ENCODE measurements at places on chromosomes 2 and 18.

GRCh38 chr2:12440731-12441130 is 276.0 kb upstream of the TRIB2 start:
- DNase-seq = no peak

GRCh38 chr2:36338827-36339145 is 16.8 kb upstream of the CRIM1 start:
- no peak for DNase-seq

GRCh38 chr2:39524756-39525635 is 87.9 kb upstream of the MAP4K3 start:
- no peak for DNase-seq

DNA sequence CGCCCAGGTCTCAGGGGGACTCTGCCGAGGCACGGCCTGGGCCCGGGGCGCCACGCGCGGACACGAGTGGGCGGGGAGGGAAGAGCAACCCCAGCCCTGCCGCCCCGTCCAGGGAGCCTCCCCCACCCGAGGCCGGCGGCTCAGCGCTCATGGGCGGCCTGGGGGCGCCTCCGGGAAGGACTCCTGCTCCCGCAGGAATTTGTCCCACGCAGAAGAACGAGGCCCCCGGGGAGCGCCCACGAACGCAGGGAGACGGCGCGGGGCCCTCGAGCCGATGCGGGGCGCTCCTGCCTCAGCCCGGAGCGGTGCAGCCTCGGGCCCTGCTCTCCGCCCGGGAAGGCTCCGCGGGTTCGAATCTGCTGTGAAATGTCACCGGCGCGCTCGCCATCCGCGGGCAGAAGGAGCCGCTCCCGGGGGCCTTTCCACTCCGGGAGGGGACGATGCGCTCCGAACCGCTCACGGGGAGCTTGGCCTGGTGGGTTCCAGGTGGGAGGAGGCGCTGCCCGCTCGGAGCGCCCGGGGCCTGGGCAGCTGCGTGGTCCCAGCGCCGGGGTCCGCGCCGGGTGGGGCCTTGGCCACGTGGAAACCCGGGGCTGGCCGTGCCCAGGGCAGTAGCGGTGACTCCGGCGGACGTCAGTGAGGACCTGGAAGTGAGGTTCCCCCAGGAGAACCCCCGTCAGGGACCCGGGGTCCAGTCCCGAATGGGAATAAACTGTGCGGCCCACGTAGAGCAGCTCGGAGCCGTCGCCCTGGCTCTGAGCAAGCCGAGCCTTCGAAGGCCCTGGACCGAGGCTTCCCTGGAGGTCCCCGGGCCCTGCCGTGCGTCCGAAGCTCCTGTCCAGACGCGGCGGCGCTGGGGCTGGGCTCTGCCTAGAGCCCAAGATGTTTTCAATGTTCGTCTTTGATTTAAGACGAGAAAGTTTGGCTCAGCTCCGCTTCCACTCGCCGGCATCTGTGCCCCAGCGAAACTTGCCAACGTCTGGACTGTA is 41.4 kb upstream of the CTDP1 start:
- no peak for DNase-seq

DNA sequence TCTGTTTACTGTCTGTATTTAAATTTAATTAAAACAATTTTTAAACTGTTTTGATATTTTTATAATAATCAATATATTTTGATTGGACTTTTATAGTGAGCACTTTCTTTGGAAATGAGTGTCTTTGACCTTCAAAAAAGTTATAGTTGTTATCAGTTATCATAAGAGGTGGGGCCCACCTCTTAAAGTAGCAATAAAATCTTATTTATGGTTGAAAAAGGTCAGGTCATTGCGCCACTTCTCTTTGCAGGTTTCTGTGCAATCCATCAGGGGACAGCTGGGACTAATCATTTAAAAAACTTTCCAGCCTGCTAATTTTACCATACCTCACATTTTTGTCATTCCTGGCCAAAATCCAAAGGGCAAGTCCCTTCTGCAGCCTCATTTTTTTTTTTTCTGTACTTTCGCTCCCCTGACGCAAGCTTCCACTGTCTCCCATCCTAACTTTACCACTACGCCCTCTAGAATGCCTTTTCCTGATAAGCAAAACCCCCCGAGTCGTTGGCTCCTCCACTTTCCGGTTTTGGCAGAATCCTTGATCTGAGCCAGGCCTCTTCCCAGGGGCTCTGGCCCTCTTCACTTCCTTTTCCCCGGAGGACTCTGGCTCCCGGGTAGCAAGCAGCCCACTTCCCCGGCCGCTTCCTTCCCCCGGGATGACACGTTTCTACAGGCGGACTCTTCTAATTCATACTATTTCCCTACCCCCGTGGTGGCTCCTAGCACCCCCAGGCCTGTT is 1.1 kb upstream of the SEH1L start:
- no peak for DNase-seq

GRCh38 chr2:148515120-148515519 is 129.4 kb upstream of the EPC2 start:
- no peak for DNase-seq

DNA sequence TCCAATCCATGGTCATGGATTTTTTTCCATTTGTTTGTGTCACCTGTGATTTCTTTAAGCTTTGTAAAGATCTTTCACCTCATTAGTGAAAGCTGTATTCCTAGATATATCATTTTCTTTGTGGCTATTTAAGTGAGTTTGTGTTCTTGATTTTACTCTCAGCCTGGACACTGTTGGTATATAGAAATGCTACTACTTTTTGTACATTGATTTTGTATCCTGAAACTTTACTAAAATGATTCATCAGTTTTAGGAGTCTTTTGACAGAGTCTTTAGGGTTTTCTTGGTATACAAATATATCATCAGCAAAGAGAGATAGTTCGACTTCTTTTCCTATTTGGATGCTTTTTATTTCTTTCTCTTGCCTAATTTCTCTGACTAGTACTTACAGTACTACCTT is 12.3 kb downstream of the GKN2 start:
- no peak for DNase-seq

DNA sequence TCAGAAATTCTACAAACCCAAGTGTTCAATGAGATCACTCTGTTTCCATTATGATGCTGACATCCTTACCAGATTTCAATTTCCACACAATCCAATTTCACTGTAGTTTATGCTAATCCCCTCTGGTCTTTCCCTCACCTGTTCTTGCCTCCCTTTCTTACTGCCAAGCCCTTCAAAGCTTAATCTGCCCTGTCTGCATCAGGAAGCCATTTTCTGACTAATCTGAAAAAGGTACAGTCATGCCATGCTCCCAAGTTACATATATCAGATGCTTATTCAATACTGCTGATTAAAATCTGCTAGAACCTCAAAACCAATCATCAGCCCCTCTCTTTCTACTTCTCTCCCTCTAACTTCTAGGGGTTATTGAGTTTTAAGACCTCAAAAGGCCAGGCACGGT is 8.9 kb downstream of the KRTCAP3 start:
- no peak for DNase-seq

GRCh38 chr2:111523009-111523408 is 361.0 kb downstream of the ANAPC1 start:
- no peak for DNase-seq

DNA sequence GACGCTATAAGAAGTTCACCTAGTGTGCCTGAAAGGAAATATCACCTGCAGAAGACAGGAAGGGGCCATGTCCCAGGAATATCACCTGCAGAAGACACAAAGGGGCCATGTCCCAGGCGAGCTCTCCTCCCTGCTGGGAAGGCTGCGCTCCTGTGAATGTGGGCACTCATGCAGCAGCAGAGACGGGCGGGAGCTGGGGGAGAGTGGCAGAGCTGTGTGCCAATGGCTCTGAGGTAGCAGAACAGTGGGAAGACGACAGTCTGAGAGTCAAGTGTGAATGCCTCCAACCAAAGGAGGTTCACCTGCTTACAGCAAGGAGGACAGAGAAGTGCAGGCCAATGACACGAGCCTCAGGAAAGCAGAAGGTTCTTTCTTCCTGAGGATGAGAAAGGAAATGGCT is 117.9 kb upstream of the SALL3 start:
- DNase-seq = no peak

DNA sequence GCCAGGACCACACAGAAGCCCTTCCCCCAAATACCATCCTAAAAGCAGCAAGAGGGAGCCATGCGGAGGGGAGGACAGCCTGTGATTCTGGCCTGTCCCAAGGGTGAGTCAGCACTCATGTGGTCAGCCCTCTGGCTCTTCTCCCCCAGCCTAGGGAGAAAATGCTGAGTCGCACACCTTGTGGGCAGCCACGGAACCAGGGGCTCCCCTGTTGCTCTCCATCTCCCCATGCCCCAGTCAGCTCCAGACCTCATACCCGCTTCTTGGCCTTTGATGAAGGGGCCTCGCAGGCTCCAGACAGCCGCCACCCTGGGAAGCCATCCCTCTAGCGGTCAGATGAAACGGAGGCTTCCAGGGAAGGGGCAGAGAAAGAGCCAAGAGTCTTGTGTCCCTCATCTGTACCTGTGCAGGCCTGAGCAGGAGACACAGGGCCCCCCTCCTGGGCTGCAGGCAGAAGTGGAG is 181.3 kb upstream of the SIX2 start:
- no peak for DNase-seq

GRCh38 chr2:78020491-78020890 is 498.3 kb upstream of the LRRTM4 start:
- no peak for DNase-seq

GRCh38 chr2:203328760-203329540 is 756 bp downstream of the ABI2 start:
- peak; percentile 44 for DNase-seq

DNA sequence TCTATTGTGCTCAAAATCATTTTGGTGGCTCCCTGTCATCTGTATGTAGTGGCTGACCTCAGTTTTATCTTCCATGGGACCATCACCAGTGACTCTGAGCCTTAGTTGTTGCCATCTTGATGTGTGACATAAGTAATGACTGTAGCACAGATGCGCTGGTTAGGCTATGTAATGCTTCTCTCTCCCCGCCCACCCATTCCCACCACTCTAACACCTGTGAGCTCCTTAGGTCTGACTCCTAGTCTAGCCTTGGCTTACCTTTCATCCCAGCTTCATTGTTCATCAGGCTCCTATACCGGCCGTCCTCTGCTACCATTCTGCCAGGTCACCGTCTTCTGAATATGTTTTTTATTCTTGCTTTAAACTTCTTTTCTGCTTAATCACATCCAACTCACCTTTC is 17.2 kb downstream of the MYO1B start:
- DNase-seq = no peak

DNA sequence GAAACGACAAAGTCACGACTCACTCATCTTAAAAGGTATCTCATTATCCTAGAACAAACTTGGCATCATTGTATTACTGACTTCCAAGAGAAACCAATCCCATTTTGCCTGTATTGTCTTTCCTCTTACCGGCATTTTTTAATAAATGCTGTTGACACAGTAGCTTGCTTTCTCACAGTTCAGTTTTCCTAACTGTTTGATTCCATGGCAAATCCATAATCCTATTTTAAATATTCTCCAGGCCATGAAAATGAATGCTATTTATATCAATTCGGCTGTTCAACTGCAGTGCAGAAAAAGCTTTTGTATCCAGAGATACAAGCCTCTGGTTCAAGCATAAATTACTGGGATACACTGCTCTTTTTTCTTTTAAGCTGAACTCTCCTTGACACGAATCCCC is 1241.9 kb downstream of the DPP10 start:
- no peak for DNase-seq

DNA sequence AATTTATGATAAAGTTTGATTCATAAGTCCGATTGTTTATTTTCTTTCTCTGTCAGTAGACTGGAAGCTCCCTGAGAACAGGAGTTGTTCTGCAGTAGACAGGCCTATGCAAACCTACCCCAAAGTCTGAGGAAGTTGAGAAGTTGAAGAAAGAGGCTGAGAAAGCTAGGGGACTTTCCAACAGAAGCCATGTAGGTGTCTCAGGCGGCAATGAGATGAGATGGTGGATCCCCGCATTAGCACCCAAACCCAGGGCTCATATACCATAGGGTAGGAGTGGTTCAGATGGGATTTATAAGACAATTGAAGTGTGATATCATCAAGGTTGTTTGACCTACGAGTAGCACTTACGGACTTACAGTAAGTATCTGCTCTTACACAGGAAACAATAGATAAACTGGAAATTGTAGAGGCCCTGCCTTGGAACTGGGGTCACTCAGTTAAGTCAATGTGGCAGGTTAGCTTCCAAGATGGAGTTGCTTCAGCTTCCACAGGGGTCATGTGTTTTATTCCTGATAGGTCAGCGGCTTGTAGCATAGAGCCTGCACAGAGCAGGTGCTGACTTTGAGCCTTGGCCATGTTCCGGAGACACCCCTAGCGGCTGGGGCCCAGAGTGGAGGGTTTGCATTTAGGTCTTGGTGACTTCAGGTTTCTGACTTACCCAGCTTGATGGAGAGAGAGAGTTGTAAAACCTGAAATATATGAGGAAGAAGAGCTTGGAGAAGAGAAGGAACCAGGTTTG is 2.3 kb upstream of the PSD4 start:
- DNase-seq = no peak

GRCh38 chr2:173355132-173355865 is 627 bp downstream of the CDCA7 start:
- DNase-seq = peak; percentile 19

DNA sequence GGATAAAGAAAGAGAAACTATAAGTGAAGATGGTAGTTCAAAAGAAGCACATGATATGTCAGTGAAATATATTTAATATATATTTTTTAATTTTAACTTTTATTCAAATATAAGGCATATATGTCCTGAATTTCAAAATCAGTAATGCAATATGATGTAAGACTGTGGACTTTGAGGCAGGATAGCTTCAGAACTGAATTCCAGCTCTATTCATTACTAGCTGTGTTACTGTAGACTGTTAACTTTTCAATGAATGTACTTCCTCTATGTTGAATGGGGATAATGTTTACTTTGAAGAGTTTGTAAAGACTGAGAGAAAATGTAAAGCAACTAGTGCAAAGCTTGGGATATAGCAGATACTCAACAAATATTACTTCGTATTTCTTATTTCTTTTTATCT is 112.6 kb downstream of the PMS1 start:
- DNase-seq = no peak

DNA sequence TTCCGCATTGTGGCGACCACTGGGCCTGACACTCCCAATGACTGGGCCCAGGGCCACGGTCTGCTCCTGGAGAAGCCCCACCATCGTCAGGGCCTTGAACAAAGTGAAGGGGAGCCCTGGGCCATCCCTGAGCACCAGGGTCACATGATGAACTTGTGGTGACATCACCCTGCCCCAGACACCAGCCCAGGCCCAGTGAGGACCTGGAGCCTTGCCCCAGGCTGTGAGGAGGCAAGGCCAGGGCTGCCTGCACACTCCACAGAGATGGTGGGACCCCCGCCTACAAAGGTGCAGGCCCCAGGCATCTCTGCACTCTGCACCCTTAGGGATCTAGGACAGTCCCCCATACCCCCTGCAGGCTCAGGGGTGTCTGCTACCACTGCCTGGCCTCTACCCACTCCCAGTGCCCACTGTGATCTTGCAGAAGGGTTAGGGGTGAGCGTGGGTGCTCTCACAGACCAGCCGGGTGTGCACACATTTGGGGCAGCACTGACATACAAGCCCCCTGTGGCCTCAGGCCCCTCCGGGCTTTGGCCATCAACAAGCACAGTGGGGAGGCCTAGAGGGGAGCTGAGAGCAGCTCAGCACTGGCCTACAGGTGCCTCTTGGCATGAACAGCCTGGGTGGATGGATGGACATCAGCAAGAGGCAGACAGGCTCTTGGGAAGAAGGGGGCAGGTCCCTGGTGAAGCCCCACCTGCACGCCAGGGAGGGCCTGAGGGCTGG is 624.0 kb upstream of the LRRTM4 start:
- DNase-seq = no peak

Measured in stimulated activated CD4-positive, alpha-beta T cell treated with anti-CD3 and anti-CD28 coated beads, Interleukin-4, amount 100 ng/mL, for 24 hours (primary cell).